ENCODE measurements at places on chromosomes 2 and 18.

DNA sequence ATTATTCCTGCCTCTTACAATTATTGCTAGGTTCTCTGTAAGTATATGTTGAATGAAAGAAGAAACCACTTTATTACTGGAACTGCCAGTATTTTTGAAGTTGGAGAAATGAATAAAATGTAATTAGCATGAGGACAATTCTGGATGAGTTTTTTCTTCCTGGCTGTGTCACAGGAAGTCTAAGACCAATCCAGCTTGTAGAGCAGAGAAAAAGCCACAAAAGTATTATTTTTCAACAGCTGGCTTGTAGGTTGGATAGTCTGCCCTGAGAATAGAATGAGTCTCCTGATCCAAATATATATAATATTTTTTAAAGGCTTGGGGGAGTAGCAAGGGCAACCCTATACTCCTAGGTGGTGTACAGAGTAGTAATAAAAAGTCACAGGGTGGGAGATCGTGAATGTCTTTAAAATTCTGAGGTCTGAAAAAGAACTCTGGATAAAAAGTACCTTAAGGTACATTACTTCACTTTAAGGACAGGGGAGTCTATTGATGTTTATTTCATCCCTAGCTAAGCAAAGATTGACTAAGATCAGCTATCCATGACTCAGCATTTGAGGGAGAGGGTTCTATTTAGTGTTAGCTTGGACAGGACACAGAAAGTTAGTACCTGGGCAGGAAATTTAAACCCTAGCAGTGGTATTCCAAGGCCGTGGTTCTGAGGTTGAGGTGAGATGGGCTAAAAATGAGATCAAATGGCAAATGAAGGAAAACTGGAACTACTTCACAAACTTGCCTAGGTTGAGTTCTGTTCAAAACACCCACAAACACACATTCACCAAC, 31.7 kb downstream of the SLC40A1 start:
- no peak overlapping the region for H3K4me3 ChIP-seq
- H3K36me3 ChIP-seq: no peaks in the 10 kb centered on the region
- no peak overlapping the region for H3K27ac ChIP-seq
- no peaks in the 10 kb centered on the region for H3K27me3 ChIP-seq
- H3K4me1 ChIP-seq: no peaks in the 10 kb centered on the region

- no peak overlapping the region for H3K4me3 ChIP-seq
- no peaks in the 10 kb centered on the region for H3K4me1 ChIP-seq
- no peaks in the 10 kb centered on the region for H3K27me3 ChIP-seq
- H3K27ac ChIP-seq: no peak overlapping the region
Measured at GRCh38 chr2:121200011-121200347, 85.0 kb downstream of the TFCP2L1 start.

- H3K4me3 ChIP-seq: no peak overlapping the region
- H3K4me1 ChIP-seq: peaks cover 15% of the 10 kb centered on the region
Measured at GRCh38 chr2:241555711-241556110, 2.8 kb upstream of the BOK start.

DNA sequence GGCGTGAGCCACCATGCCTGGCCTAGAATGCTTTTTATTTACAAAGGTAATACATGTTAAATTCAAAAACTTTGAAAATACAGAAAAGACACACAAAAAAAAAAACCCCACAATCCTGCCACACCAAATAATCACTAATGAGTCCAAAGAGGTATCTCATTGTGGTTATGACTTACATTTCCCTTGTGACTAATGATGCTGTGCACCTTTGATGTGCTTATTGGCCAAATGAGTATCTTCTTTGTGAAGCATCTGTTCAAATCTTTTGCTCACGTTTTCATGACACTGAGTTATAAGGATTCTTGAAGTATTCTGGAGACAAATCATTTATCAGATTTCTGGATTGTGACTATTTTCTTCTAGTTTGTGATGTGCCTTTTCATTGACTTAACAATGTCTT, 6.4 kb upstream of the NLRC4 start:
- no peaks in the 10 kb centered on the region for H3K27me3 ChIP-seq
- no peaks in the 10 kb centered on the region for H3K4me1 ChIP-seq
- no peaks in the 10 kb centered on the region for H3K36me3 ChIP-seq
- H3K4me3 ChIP-seq: no peak overlapping the region

- DNase-seq: no peak
- H3K27ac ChIP-seq: no peak overlapping the region
Measured at GRCh38 chr2:216545359-216545758, 46.7 kb downstream of the RPL37A start.

- no peak for DNase-seq
- H3K4me3 ChIP-seq: no peak overlapping the region
- peaks cover 31% of the 10 kb centered on the region for H3K4me1 ChIP-seq
Measured at GRCh38 chr18:35038881-35039491, 2.2 kb upstream of the MAPRE2 start.

GRCh38 chr2:20184067-20184938, 40.6 kb downstream of the SDC1 start:
- no peak for DNase-seq
- H3K4me1 ChIP-seq: no peaks in the 10 kb centered on the region
- no peaks in the 10 kb centered on the region for H3K27me3 ChIP-seq

DNA sequence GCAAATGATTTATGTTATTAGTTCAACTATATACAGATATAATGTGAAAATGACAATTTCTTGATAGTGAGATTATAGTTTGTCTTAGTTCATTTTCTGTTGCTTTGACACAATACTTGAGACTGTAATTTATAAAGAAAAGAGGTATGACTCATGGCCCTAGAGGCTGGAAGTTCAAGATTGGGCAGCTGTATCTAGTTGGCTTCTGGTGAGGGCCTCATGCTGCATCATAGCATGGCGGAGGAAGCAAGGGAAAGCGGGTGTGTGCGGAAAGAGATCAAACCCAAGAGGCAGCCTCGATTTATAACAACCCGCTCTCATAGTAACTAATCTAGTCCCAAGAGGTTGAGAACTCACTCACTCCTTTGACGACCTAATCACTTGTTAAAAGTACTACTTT, 11.4 kb downstream of the PLEKHA3 start:
- no peak for DNase-seq
- H3K36me3 ChIP-seq: peaks cover 72% of the 10 kb centered on the region
- no peaks in the 10 kb centered on the region for H3K4me1 ChIP-seq
- H3K4me3 ChIP-seq: no peak overlapping the region
- H3K27me3 ChIP-seq: no peaks in the 10 kb centered on the region

- DNase-seq: no peak
- H3K27me3 ChIP-seq: no peaks in the 10 kb centered on the region
- H3K36me3 ChIP-seq: no peaks in the 10 kb centered on the region
- no peaks in the 10 kb centered on the region for H3K4me1 ChIP-seq
- H3K4me3 ChIP-seq: no peak overlapping the region
Measured at GRCh38 chr2:170218931-170219330, 41.0 kb downstream of the MYO3B start.

DNA sequence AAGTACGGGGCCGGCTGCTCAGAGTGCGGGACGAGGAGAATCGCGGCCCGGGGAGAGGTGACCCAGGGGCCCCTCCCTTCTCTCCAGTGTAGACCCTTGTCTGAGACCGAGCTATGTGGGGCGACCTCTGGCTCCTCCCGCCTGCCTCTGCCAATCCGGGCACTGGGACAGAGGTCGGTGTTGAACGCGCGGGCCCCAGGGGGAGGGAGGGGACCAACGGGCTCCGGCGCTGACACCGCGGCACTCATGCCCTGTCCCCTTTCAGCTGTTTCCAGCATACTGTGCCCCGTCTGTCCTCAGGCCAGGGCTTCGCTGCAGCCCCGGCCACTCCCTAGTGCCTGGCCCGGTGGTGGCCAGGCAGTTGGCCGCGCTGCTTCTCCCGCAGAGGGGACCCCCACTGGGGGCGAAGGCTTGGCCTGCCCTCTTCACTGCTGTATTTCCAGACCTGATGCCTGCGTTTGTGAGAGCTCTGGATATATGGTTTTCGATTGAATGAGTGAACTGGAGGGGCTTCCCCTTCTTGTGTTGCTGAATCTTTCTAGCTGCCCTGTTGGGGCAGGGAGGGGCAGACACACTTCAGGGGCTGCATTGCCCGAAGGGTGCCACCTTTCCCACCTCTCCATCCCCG, 809 bp downstream of the DBI start:
- H3K36me3 ChIP-seq: peaks cover 37% of the 10 kb centered on the region
- H3K4me3 ChIP-seq: peak overlapping the region; percentile 96
- no peaks in the 10 kb centered on the region for H3K27me3 ChIP-seq
- peaks cover 37% of the 10 kb centered on the region for H3K4me1 ChIP-seq

DNA sequence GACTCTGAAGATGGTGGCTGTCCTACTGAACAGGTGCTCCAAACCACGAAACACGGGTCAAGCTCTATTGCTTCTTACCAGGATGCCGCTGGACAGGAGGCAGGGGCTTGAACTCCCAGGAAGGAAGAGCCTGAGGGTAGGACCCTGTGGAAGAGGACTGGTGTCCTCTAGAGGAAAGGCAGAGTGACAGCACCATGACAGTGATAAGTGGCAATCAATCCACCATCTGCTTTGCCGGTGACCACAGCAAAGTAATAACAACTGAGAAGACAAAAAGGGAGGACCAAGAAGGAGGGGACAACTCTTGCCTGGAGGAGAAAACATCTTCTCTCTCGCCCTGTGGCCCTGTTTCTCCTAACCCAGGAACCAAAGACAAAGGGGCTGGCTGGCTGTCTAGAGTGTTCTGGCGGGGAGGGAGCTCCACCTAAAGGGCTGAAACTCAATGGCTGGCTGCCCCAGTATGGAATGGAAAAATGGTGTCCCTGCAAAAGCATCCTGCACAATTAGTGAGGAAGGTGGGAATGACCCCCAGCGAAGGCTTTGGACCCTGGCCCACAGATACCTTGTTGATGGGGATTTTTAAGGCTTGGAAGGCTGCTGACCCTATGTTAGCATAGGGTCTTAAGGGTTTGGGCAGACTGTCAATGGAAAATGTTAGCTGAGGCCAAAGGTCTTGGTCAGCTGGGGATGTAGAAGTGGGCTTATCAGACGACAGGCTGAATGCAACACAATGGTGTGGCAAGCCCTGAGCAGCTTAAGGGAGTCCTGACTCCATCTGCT, 35.4 kb downstream of the PROC start:
- peak; percentile 18 for DNase-seq
- H3K4me1 ChIP-seq: no peaks in the 10 kb centered on the region
- no peak overlapping the region for H3K4me3 ChIP-seq

DNA sequence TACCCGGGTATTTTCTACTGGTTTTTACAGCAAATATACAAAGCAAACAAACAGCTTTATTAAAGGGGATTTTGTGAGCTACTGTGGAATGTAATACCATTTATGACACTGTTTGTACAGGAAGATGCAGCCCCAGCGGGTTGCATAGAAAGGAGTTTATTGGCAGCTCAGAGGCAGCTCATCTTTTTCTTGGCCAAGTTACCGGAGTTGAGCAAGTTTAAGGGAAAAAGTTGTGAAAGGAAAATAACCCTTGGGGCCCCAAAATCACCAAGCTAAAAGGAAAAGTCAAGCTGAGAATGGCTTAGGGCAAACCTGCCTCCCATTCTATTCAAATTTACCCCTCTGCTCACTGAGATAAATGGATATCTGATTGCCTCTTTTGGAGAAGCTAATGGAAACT, 60.8 kb downstream of the MOB4 start:
- DNase-seq: no peak
- H3K4me3 ChIP-seq: no peak overlapping the region
- H3K36me3 ChIP-seq: no peaks in the 10 kb centered on the region
- no peak overlapping the region for H3K27ac ChIP-seq
- no peaks in the 10 kb centered on the region for H3K27me3 ChIP-seq

DNA sequence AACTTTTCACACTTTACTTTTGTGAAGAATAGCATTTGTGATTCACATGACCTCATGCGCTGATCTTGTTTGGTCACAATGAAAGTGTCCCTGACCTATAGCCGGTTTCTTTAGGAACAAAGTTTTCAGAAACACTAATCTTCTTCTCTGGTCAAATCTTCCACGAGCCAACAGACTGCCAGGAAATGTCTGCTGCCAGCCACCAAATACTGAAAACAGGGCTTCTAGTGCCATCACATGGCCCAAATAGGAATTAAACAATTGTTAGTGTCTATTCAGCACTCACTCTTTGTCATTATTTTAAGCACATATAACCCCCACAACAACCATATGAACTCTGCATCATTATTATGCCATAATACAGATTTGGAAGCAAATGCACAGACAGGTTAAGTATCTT, 286.5 kb upstream of the SYT4 start:
- H3K36me3 ChIP-seq: no peaks in the 10 kb centered on the region
- no peak for DNase-seq
- no peak overlapping the region for H3K27ac ChIP-seq
- no peak overlapping the region for H3K4me3 ChIP-seq
- H3K4me1 ChIP-seq: no peaks in the 10 kb centered on the region

GRCh38 chr2:239113171-239113570, 265.3 kb downstream of the TWIST2 start:
- H3K4me3 ChIP-seq: no peak overlapping the region
- H3K27ac ChIP-seq: no peak overlapping the region
- no peaks in the 10 kb centered on the region for H3K27me3 ChIP-seq
- no peak for DNase-seq

- no peaks in the 10 kb centered on the region for H3K4me1 ChIP-seq
- no peak overlapping the region for H3K27ac ChIP-seq
- no peak overlapping the region for H3K4me3 ChIP-seq
- DNase-seq: no peak
- no peaks in the 10 kb centered on the region for H3K27me3 ChIP-seq
- H3K36me3 ChIP-seq: no peaks in the 10 kb centered on the region
Measured at GRCh38 chr18:25662272-25662671, 310.3 kb upstream of the ZNF521 start.

DNA sequence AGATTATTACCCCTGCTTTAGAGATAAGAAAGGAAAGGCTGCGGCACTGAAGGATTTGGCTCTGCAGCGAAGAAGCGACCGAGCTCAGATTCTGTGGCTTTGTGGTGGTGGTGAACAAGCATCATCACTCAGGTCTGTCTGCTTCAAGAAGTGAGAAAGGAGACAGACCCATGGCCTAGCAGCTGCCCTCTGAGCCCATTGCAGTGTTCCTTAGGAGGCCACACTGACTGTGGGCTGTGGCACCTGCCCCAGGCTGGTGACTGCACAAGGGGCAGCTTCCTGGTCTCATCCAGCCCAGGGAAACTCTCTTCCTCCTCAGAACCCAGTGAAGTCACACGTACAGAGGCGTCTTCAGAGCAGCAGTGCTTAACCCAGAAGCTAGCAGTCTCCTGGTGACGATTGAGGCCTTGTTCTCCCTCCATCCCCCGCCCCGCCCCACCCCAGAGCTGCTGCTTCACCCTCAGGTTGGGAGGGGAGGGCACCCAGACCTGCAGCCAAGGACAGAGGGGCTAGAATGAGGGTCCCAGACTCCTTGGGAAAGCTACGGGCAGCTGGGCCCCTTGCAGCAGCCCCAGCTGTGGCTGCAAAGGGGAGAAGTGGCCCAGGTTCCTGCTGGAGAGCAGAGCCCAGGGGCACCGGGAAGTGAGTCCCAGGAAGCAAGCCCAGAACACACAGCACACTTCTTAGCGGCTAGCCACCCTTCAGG, 22.2 kb downstream of the BIN1 start:
- H3K27ac ChIP-seq: peak overlapping the region; percentile 51
- peak; percentile 31 for DNase-seq
- H3K36me3 ChIP-seq: no peaks in the 10 kb centered on the region
- H3K4me1 ChIP-seq: peaks cover 53% of the 10 kb centered on the region
- no peak overlapping the region for H3K4me3 ChIP-seq

All from CD4-positive, CD25-positive, alpha-beta regulatory T cell (primary cell).